ENCODE measurements at places on chromosomes 6 and 20.

GRCh38 chr20:52312132-52312729 is 120.7 kb upstream of the ZFP64 start:
- DNase-seq, result peak; percentile 38

GRCh38 chr6:158417760-158418098 is 105.5 kb downstream of the TULP4 start:
- no peak for DNase-seq

DNA sequence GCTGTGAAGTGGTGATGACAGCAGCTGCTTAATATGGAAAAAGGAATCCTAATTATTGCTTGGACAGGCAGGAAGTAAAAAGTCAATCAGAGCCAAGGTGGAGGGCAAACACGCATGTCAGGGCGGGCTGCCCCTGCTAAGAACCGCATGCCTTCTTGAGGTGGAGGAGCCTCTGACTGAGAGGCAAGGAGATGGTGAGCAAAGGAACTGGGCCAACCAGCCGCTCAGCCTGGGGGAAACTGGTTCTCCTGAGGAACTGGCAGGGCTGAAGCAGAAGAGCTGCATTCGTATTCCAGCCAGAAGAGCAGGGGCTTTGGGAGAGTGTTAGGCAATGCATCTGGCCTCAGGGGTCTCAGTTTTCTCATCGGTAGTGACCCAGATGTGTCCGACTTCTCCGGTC is 13.1 kb upstream of the MLN start:
- no peak for DNase-seq

GRCh38 chr20:33812152-33812849 is 1.2 kb downstream of the CHMP4B start:
- no peak for DNase-seq

GRCh38 chr6:4114123-4114522 is 21.3 kb downstream of the ECI2 start:
- no peak for DNase-seq

DNA sequence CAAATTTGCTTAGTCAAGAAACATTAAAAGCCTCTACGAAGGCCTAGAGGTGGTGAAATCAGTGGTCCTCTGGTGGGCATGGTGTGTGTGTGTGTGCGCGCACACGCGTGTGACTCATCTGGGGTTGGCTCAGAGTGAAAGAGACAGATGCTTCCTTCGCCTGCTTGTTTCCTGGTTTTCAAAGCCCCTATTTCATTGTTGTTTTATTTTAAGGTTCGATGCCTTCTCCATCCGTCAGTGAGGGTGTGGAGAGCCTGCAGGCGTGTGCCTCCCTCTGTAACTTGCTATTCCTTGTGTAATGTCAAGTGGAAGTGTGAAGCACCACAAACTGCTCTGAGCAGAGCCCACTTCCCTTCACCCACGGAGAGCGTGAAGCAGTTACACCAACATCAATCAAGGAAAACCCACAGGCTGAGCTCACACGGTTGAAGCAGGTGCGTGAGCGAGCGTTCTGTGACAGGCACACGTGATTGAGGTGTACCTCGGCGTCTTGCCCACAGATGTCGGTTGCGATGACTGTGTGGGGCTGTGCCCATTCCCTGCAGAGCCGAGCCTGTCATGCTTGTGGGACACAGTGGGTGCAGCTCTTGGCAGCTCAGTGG is 233.9 kb downstream of the PRL start:
- peak; percentile 80 for DNase-seq

- DNase-seq, result no peak
These were observed 17.7 kb downstream of the TGM6 start for GRCh38 chr20:2398449-2398848.

DNA sequence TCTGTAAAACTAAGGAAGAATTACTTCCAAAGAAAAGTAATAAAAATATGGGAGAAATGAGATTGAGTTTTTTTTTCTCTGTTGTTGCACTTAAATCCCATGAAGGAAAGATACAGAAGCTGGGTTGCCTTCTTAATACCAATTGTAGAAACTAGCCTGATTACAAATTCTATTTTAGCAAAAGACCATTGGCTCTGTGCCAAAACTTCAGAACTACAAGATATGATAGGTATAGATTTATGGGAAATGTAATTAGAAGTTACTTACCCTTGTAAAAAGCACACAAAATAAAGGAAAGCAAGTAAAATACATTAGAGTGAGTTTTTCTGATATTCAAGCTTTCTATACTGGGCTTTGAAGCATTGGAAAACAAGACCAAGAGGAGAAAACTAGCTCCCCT is 73.5 kb upstream of the SCGN start:
- no peak for DNase-seq

GRCh38 chr6:47094241-47094925 is 52.3 kb upstream of the ADGRF1 start:
- no peak for DNase-seq

GRCh38 chr6:38877721-38878120 is 162.6 kb downstream of the DNAH8 start:
- no peak for DNase-seq

- DNase-seq, result no peak
These were observed 6.3 kb downstream of the YWHAB start for GRCh38 chr20:44891826-44892225.

DNA sequence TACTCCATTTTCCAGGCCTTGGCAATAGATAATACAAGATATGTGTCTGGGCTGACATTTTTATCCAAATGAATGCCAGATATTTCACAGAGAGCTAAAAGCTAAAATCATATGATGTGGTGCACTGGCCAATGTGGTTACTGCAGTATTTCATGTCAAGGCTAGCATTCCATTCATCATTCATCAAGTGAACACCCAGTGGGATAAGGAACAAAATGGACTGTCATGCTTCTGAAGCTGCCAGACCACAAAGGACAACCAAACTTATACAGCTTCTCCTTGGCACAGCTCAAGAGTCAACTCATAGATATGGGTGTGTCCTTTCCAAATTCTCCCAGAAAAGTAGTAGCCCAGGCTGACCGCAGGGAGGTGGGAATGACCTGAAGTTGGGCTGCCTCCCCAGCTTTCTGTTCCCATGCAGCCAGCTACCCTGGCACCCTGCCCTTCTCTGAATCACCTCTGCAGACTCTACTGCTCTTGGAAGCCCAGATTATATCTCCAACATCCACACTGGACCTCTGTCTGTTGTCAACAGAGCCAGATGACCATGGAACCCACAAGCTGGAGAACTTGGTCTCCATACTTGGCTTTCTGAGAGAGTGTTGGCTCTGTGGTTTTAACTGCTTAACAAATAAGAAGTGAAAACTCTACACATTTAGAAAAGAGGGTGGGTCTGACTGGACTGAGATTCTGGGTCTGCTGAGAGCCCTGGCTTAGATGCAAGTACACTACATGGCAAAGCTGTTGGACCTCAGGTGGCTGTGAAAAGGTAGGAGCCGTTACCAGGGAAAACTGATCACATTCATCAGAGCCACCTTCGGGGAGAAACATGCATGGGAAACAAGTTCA is 122.8 kb downstream of the ALDH8A1 start:
- DNase-seq, result no peak

- no peak for DNase-seq
These were observed 2.7 kb downstream of the FBXO9 start for GRCh38 chr6:53067849-53068361.

GRCh38 chr6:139832493-139833305 is 458.3 kb upstream of the CITED2 start:
- DNase-seq, result no peak

DNA sequence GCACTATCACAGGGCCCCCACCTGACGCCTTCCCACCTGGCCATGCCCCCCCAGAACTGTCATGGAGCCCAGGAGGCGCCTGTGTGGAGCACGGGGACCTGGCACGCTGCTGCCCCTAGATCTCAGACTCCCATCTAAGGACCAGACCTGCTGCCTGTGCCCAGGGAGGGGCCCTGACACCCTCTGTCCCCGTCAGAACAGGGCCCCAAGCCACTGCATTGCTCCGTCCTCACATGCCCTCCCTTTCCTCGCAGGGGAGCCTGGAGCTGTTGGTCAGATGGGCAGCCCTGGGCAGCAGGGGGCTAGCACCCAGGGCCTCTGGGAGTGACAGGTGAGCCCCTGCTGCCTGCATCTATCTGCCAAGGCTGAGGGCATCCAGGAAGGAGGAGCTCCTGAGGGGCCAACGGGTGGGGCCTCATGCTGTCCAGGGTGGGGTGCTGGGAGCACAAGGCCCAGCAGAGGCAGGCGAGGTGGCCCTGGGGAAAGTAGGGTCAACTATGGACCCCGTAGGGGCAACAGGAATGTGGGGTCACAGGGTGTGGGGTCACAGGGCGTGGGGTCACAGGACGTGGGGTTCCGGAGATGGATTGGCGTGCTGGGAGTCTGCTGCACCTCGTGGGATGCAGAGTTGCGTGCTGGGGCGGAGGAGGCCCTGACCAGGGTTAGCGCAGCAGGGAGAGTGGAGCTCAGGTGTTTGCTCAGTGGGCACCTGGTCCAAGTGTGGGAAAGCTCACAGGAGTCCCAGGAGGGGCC is 31.6 kb downstream of the CHRNA4 start:
- DNase-seq, result no peak

GRCh38 chr6:48889429-48889828 is 573.6 kb downstream of the MMUT start:
- DNase-seq, result no peak

- no peak for DNase-seq
These were observed 43.3 kb downstream of the TP53INP2 start for GRCh38 chr20:34747479-34747878.

GRCh38 chr20:10323729-10324128 is 105.1 kb downstream of the SNAP25 start:
- DNase-seq, result no peak

DNA sequence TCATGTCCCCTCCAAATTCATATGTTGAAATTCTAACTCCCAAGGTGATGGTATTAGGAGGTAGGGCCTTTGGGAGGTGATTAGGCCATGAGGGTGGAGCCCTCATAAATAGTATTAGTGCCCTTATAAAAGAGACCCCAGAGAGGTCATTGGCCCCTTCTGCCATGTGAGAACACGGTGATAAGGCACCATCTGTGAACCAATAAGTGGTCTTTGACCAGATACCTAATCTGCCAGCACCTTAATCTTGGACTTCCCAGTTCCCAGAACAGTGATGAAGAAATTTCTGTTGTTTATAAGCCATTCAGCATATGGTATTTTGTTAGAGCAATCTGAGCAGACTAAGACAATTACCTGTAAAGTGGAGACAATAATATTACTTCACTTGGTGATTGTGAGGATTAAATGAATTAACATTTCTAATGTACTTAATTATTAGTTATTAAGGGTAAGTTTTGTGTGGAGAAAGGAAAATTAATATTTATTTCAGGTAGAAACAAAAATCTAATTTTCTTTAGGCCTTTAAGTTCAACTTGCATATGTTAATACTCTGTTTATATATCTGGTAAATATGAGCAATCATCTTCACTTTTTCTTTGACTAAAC is 7.1 kb downstream of the RNF182 start:
- no peak for DNase-seq

GRCh38 chr20:50823319-50823718 is 28.5 kb downstream of the BCAS4 start:
- DNase-seq, result no peak

DNA sequence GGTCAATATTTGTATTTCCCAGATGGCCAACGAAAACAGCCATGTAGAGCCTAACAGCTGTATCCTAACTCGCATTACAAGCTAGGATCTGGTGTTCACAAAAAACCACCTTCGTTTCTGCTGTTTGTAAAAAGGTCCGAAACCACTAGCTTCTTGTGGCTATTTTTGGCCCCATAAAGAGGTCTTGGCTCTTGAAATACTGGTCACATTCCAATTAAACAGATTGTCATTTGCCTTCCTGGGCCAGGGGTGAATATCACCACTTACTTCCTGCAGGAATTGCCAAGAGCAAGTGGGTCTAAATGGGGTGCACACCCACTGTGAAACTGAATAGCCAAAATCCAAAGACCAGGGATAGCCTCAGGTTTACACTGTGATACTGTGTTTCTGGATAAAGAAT is 48.2 kb downstream of the TSHZ2 start:
- no peak for DNase-seq

DNA sequence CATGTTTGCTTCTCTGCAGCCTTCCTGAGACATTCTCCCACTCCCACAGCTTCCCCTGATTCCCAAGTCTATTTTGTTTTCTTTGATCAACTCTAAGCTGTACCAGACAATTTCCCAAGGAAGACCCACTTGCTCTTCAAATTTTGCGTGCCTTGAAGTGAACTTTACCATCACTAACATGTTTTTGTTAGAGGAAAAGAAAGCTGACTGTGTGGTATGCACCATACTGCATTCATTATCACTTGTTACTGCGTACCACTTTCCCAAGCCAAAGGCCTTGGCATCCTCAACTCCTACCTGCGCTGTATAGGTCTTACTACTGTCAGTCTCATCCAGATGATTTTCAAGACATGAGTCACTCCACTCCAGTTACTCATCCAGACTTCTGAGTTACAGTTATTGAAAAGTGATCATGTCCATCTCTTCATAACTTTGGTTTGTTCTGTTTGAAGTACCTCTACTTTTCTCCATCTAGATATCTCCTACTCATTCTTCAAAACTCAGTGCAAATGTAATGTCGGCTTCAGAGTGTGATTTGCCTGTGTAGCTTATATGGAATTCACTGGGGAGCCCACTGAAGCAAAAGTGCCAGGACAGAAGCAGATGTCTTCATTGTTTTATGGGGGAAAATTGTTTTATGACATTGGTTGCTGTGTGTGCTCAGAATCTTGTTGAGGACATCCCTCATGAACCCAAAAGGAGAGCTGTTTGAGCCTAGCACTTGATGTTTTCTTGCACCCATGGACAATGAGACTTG is 5.2 kb downstream of the RPS12 start:
- DNase-seq, result no peak

GRCh38 chr6:30331981-30332380 is 5.3 kb downstream of the TRIM39 start:
- DNase-seq, result no peak

DNA sequence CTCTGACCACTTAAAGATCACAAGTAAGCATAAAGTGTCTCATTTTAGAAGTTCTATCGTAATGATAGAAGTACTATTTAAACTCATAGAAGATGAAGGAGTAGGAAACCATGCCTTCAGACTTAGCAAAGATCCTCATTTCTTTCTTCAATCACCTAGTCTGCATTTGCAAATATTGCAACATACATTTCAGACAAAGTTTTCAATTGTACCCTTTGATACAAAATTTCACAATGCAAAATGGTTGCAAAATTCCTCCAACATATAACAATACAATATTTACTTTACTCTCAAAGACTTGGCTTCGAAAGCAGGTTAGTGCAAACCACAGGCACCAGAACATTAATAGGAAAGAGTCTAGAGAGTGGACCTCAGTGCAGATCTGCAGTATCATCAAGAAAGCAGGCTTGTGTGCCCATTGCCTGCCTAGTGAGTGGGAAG is 16.1 kb upstream of the ROS1 start:
- no peak for DNase-seq
